AG20443 (cell line): ENCODE measurements at places on chromosomes 4 and X.
A peak's percentile ranks its signal among the peaks of the same experiment; 100 is the strongest.

- no peak for DNase-seq
Observed at GRCh38 chr4:147543034-147543433, 62.1 kb downstream of the EDNRA start.

- DNase-seq, result no peak
Observed at GRCh38 chr4:98659741-98660462, 1.5 kb upstream of the TSPAN5 start.

DNA sequence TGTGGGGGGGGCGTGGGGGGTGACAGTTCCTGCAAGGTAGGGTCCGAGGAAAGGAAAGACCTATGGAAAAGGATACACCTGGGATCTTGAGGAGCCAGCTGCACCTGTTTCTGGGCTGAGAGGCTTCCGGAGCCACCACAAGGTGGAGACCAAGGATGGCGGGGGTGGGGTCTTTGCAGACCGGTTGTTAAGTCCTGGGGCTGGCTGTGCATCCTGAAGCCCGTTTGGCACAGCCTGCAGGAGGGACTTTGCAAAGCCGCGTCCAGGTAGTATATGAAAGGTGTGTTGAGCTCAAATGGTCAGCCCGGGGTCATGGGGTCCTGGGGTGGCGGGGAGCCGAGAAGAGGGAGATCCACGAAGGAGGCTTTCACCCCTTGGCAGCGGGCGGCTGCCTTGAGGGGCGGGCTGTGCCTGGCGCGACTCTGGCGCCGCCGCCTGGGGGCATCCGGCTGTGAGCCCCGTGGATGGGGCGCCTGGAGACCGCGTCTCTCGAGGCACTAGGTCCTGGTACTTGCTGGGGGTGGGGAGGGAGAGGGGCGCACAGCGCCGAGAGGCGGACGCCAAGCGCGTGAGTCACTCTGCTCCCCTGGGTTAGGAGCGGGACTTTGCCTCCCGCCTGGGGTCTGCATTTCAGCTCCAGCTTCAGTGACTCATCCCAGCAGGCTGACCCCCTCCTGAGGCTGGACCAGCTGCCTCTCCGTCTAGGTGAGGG is 58.2 kb upstream of the DYNLT3 start:
- peak; percentile 16 for DNase-seq

DNA sequence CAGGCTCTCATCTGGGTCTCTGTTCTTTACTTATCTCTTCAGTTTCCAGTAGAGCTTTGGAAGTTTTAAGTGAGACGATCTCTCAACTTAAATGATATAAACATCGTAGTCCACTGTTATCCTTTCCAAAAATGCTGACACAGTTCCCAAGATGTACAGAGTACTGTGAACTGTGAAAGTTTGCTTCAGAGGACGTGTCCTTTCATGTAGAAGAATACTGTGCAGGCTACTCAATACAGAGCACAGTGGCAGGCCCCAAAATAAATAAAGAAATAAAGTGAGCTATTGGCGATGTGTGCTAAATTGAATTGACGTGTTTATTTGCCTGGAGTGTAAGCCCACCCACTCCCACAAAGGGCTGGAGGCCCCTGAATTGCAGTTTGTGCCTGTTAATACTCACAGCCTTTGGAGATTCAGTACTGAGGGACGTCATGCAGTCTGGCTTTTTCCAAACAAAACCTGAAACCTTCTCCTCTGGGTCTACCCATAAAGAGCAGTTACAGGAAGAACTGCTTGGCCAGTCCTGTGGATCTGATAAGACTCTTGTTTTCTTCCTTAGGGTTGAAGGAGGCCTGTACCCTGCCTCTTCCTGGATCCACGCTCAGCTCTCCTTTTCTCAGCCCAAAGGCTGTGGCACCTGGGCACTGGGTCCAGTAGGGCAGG is 66.1 kb downstream of the SOWAHB start:
- no peak for DNase-seq

GRCh38 chrX:77431227-77431626 is 16.0 kb upstream of the FGF16 start:
- peak; percentile 71 for DNase-seq

GRCh38 chr4:79364061-79364460 is 38.2 kb upstream of the NAA11 start:
- DNase-seq, result no peak

GRCh38 chrX:43065978-43066377 is 288.0 kb upstream of the PPP1R2C start:
- DNase-seq, result no peak

- DNase-seq, result no peak
Observed at GRCh38 chrX:7926914-7927258, 327 bp downstream of the PNPLA4 start.

- no peak for DNase-seq
Observed at GRCh38 chrX:123086768-123087167, 97.3 kb upstream of the GRIA3 start.

DNA sequence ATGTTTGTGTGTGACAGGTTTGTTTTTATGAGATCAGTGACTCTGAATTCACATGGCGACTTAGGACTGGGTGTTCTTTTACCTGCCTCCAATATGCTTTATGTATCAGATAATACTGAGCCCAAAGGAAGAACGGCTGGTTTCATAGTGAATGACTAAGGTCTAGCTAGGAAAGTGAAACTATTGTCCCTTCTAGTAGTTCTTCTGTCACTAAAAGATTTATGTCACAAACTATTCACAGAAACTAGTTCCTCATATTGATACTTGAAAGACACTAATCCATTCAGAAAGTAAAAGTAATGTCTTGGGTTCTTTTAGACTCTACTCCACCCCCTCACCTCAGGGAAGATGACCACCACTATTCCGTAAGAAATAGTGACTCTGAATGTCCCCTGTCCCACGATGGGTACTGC is 81.7 kb downstream of the EGF start:
- DNase-seq, result no peak

- no peak for DNase-seq
Observed at GRCh38 chr4:61446941-61447340, 246.8 kb downstream of the ADGRL3 start.

- no peak for DNase-seq
Observed at GRCh38 chr4:2968381-2968780, 5.0 kb downstream of the GRK4 start.

GRCh38 chrX:74949717-74950116 is 24.5 kb upstream of the NEXMIF start:
- DNase-seq, result no peak

DNA sequence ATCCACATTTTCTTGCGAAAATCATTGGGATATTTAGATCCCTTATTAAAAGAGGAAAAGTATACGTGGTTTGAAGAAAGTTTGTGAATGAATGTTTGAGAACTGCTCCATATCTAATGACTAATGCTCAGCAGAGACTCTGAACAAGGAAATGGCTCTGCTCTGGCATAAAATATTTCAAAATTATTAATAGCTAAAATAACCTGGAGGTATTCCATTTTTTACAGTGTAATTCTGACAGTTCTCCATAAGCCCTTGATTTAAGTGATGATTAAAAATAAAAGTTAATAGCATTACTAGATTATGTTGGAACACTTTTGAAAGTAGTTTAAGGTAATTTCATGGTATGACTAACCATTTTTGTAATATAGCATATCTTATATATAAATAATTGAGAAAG is 1276.9 kb upstream of the TENM3 start:
- no peak for DNase-seq

DNA sequence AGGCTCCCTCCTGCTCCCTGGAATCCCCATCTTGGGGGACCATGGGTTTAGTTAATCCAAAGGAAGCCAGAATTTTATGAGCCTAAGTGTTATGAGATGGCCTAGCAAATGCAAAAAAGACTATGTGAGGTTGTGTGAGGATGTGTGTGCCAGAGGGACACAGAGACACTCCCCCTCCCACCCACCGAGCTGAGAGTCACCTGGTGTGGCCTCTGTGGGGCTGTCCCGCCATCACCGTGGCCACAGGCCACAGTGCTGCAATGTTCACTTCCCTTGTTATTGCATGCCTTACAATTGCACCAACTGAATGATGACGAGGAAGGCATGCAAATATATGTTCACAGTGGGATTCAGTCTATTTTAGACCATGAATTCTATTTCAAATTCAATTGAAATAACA is 601 bp upstream of the FGFBP2 start:
- no peak for DNase-seq

DNA sequence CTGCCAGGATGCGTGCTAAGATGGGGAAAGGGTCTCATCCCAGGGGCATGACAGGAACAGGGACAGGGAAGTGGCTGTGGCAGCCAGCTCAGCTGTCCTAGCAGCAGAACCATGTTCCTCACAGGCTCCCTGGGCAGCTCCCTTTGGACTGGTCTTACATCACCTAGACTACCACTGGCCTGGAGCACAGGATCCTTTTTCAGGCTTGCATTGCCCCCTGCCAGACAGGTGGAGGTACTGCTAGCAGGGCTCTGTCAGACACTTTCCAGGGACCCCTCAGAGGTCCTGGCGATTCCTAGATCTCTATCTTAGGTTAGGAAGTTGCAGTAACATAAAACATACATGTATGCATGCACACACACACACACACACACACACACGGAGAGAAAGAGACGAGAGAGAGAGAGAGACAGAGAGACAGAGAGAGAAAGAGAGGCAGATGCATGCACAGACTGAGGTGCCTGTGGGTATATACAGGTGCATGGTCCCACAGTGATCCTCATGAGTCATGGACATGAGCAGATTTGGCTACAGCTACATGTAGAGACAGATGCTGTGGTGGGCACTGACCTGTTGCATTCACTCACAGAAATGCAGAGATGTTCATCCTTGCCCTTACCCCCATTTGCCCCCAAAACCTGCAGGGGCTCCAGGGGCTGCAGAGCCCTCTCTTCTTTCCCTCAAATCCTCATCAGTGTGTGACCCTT is 63.6 kb downstream of the STARD8 start:
- peak; percentile 68 for DNase-seq

GRCh38 chr4:164731827-164732474 is 22.0 kb upstream of the SMIM31 start:
- peak; percentile 79 for DNase-seq

- DNase-seq, result no peak
Observed at GRCh38 chrX:16376056-16376455, 208.8 kb downstream of the MAGEB17 start.

GRCh38 chrX:117407449-117408150 is 709.0 kb downstream of the KLHL13 start:
- no peak for DNase-seq

DNA sequence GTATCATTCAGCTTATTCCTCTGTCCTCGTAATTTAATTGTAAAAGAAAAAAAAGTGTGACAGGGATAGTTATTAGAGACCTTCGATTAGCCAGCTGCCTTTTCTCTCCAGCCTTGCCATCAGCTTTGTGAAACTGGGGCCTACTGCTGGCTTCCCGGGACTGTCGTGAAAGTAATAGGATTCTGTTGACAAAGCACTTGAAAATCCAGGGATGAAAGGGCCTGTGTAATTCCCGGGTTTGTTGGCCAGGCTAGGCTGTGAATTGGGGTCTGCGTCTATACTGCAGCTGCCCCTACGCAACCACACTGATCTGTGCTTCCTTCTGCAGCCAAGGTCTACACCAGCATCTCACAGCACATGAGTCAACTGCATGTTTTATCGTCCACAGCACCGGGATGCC is 120.4 kb upstream of the SCML1 start:
- DNase-seq, result no peak

- peak; percentile 21 for DNase-seq
Observed at GRCh38 chrX:15143050-15143824, 126.6 kb downstream of the ASB9 start.
